Hair follicular keratinocyte (primary cell): ENCODE measurements at places on chromosomes 5 and 9. TPM values are rescaled to one million over a fixed set of nuclear protein-coding genes. Genes with fewer than 3 reads are reported as not detected.

Gene CTXN3
- total RNA-seq = not detected in 2 replicates

Gene SLC1A1
- total RNA-seq = 0.04 and 0.55 TPM in 2 replicates

Gene SLC36A2
- total RNA-seq = not detected in 2 replicates

Gene PRDM9
- total RNA-seq = not detected in 2 replicates

Gene AMBP
- total RNA-seq = not detected in 2 replicates

Gene ENC1
- 30.9 and 31.8 TPM in 2 replicates for total RNA-seq

Gene HEMGN
- total RNA-seq = not detected in 2 replicates

Gene NEUROG1
- total RNA-seq = not detected in 2 replicates

Gene DMRT3
- not detected in 2 replicates for total RNA-seq

Gene SLC25A2
- total RNA-seq = not detected in 2 replicates

Gene HMHB1
- not detected in 2 replicates for total RNA-seq

Gene PLCXD3
- not detected in 2 replicates for total RNA-seq

Gene NOXA1
- total RNA-seq = 0.31 TPM in 1 of 2 replicates, not detected in the other

Gene SLC45A2
- not detected in 2 replicates for total RNA-seq

Gene TSSK1B
- total RNA-seq = 0.04 and 0.08 TPM in 2 replicates

Gene ABO
- not detected in 2 replicates for total RNA-seq

Gene MCCC2
- total RNA-seq = 39.3 and 39.6 TPM in 2 replicates

Gene ARID3C
- 0.31 TPM in 1 of 2 replicates, not detected in the other for total RNA-seq

Gene DOK3
- 0.53 and 0.55 TPM in 2 replicates for total RNA-seq

Gene DIAPH1
- total RNA-seq = 99.0 and 100 TPM in 2 replicates

Gene SELENOP
- 16.9 and 17.4 TPM in 2 replicates for total RNA-seq

Gene KIF4B
- not detected in 2 replicates for total RNA-seq

Gene GFI1B
- total RNA-seq = not detected in 2 replicates

Gene LCP2
- not detected in 2 replicates for total RNA-seq

Gene C9orf153
- not detected in 2 replicates for total RNA-seq

Gene ANKRD33B
- 0.42 and 0.94 TPM in 2 replicates for total RNA-seq

Gene N4BP3
- total RNA-seq = 5.3 and 6.1 TPM in 2 replicates

Gene SUSD3
- total RNA-seq = 2.1 and 3.1 TPM in 2 replicates

Gene PLAC8L1
- total RNA-seq = 0.23 TPM in 1 of 2 replicates, not detected in the other

Gene CCDC171
- 0.47 and 0.49 TPM in 2 replicates for total RNA-seq

Gene NME5
- not detected in 2 replicates for total RNA-seq

Gene LAMC3
- 0.08 and 1.8 TPM in 2 replicates for total RNA-seq

Gene CCNJL
- 2.4 and 4.8 TPM in 2 replicates for total RNA-seq

Gene CNTNAP3B
- 1.4 and 3.5 TPM in 2 replicates for total RNA-seq

Gene OR1L1
- not detected in 2 replicates for total RNA-seq
